ENCODE measurements at places on chromosomes 4 and X. TPM values are rescaled to one million over a fixed set of nuclear protein-coding genes. Genes with fewer than 3 reads are reported as not detected.

GRCh38 chrX:43655151-43656004, 721 bp upstream of the MAOA start:
- no peak for DNase-seq

The GAGE12H gene
- not detected for total RNA-seq

The ARHGAP10 gene
- total RNA-seq, result 25.9 TPM

The FMR1NB gene
- total RNA-seq, result not detected

DNA sequence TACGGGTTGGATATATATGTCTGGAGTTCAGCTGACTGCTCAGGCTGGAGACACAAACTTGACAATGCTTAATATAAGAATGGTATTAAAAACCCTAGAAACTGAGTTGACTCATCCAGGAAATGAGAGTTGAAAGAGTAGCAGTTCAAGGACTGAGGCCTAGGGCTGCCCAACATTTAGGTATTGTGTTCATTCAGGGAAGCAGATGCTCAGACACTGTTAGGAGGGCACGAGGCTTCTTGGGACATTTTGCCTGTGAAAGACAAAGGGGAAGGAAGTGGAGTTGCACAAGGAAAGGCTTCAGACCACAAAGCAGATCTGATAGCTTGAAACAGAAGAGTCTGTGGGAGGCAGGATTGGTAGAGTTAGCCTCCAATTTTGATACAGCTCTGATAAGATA, 52.0 kb upstream of the HS3ST1 start:
- DNase-seq, result no peak

The CXCL8 gene
- 4.2 TPM for total RNA-seq

GRCh38 chr4:6755088-6755753, 27.3 kb upstream of the KIAA0232 start:
- DNase-seq, result no peak

Measured in upper lobe of left lung (tissue), 6 donors.